ENCODE measurements at places on chromosomes 4 and X.

DNA sequence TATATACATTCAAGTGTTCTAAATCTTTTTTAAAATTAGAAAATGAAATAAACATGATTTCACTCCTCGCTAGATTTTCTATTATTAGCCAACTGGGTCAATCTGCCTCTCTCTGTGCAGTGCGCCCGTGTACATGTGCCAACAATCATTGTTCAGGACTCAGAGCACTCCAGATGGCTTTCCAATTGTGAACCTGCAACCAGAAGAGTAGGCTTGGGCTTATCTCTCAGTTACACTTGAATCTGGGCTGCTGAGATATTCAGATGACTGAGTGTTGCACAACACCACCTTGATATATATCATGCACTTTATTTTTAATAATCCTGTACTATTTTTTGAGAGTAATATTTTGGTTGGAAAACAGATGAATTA lies 184.0 kb upstream of the FSTL5 start:
- no peak for DNase-seq

GRCh38 chr4:25882226-25882625 lies 19.4 kb upstream of the SEL1L3 start:
- DNase-seq, result no peak

GRCh38 chrX:45306794-45307193 lies 106.1 kb upstream of the DIPK2B start:
- no peak for DNase-seq

GRCh38 chr4:148530114-148530513 lies 87.9 kb upstream of the NR3C2 start:
- DNase-seq, result no peak

DNA sequence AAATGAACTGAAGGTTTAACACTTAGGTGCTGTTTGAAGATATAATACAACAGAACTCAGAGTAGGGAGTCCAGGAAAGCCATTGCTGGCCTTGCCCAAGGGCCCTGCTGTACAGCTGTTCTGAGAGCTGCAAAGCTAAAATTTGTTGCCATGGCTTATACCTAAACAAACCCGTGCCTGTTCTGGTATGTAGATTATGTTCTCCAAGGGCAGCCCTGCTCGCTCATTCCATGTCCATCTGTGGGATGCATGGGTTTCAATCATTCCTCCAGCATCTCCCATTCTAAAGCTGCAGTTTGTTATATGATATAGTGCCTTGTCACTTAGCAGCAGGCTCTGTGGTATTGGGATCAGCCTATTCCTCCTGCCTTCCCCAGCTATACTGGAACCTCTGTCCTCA lies 80.8 kb upstream of the BMPR1B start:
- DNase-seq, result no peak

- DNase-seq, result no peak
These were observed 1.6 kb upstream of the EXOC1 start for GRCh38 chr4:55851885-55852284.

- DNase-seq, result no peak
These were observed 43.3 kb downstream of the SHROOM4 start for GRCh38 chrX:50770702-50771101.
